ENCODE measurements at places on chromosomes 1 and 21. TPM values are rescaled to one million over a fixed set of nuclear protein-coding genes. Genes with fewer than 3 reads are reported as not detected.

Gene AGBL4
- total RNA-seq = not detected

Gene BLACAT1
- total RNA-seq = not detected

Gene MPL
- not detected for total RNA-seq

Gene SLC45A3
- 1.2 TPM for total RNA-seq

Gene MIXL1
- not detected for total RNA-seq

Gene RSPH1
- total RNA-seq = 0.32 TPM

Gene ITLN2
- not detected for total RNA-seq

Gene MYOG
- total RNA-seq = not detected

Gene CHRM3
- total RNA-seq = not detected

Gene TAS1R1
- not detected for total RNA-seq

Gene TSPAN2
- total RNA-seq = 9.0 TPM

Gene ALX3
- not detected for total RNA-seq

Gene SEC22B
- total RNA-seq = 68.1 TPM

Gene DNAJC6
- 4.2 TPM for total RNA-seq

Gene PTGFR
- 13.3 TPM for total RNA-seq

Gene SH2D5
- 1.4 TPM for total RNA-seq

Gene SPRTN
- 15.9 TPM for total RNA-seq

Gene GLIS1
- 1.0 TPM for total RNA-seq

Gene KPRP
- 0.22 TPM for total RNA-seq

Gene LCE1F
- not detected for total RNA-seq

Gene GNG4
- total RNA-seq = 0.32 TPM

Gene TACSTD2
- 1.5 TPM for total RNA-seq

Gene ZYG11A
- 0.51 TPM for total RNA-seq

Gene KLF17
- total RNA-seq = 0.11 TPM

Gene SPTA1
- not detected for total RNA-seq

Gene CDK18
- total RNA-seq = not detected

Gene FCGR3A
- not detected for total RNA-seq

Gene PHC2
- total RNA-seq = 82.2 TPM
